ENCODE measurements at places on chromosomes 16 and 17.

DNA sequence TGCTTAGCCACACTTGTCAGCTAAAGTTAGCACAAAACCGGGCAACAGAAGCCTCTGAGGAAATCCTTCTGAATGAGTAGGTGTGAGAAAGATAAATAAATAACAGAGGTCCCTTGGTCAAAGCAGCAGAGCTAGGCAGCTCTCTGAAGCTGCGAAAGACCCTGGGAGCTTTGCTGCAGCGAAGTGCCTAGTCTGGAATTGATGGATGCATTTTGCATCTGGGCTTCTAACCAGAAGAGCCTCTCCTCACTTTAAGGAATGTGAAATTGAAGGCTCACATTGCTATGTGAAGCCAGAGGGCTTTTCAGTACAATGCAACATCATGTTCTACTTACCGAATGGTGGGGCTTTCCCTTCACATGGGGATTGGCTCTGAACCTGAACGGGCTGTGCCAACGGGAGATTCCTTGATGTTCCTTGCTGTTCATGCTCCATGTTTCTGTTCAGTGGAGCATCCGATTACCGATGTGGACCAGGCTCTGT is 274.6 kb downstream of the HS3ST3B1 start:
- no peak for DNase-seq

DNA sequence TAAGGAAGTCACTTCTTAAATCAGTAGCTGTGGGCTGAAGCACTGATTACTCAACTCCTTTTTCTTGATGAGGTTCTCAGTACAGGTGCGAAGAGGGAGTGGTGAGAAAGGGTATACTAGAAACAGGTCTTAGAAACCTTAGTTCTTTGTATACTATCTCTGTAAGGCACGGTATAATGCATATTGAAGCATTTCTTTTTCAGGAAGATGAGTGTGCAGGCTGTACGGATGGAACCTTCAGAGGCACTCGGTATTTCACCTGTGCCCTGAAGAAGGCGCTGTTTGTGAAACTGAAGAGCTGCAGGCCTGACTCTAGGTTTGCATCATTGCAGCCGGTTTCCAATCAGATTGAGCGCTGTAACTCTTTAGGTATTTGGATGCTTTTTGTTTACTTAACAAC is 39.2 kb downstream of the CYLD start:
- peak; percentile 35 for DNase-seq

GRCh38 chr17:51533821-51534220 is 273.5 kb downstream of the UTP18 start:
- DNase-seq, result no peak

GRCh38 chr16:53780051-53780450 is 76.1 kb downstream of the FTO start:
- DNase-seq, result no peak

GRCh38 chr16:87700406-87701077 is 65.2 kb downstream of the KLHDC4 start:
- no peak for DNase-seq

- no peak for DNase-seq
Measured at GRCh38 chr17:27564463-27564862, 66.5 kb upstream of the LGALS9 start.

Data from common myeloid progenitor, CD34-positive (primary cell).